ENCODE measurements at places on chromosomes 13 and 19. TPM values are rescaled to one million over a fixed set of nuclear protein-coding genes. Genes with fewer than 3 reads are reported as not detected.

Gene FPR3
- 1.1 TPM for total RNA-seq

Gene PEG3
- 1.2 TPM for total RNA-seq

Gene GPR183
- 0.29 TPM for total RNA-seq

Gene FOSB
- 3.8 TPM for total RNA-seq

Gene ACP7
- total RNA-seq: not detected

Gene PAK4
- total RNA-seq: 6.8 TPM

Gene MEIOSIN
- not detected for total RNA-seq

Gene MED26
- 6.5 TPM for total RNA-seq

Gene PBX4
- 0.36 TPM for total RNA-seq

Gene HSH2D
- not detected for total RNA-seq

Gene S1PR5
- total RNA-seq: 0.29 TPM

Gene FFAR1
- not detected for total RNA-seq

Gene IL17D
- 2.1 TPM for total RNA-seq

Gene PTOV1
- total RNA-seq: 39.4 TPM

Gene PROZ
- total RNA-seq: not detected

Gene TNFRSF19
- 77.5 TPM for total RNA-seq

Gene KLK12
- total RNA-seq: not detected

Gene HAUS8
- 1.8 TPM for total RNA-seq

Gene TMPRSS9
- 1.1 TPM for total RNA-seq

Gene RAVER1
- total RNA-seq: 8.0 TPM

Gene CRX
- total RNA-seq: not detected

Gene APLP1
- total RNA-seq: 2.1 TPM

Gene GJB6
- not detected for total RNA-seq

Gene UBL3
- total RNA-seq: 44.5 TPM

Gene SOX1
- not detected for total RNA-seq

Gene LGALS14
- total RNA-seq: not detected

Gene USHBP1
- not detected for total RNA-seq

Gene ANKRD24
- total RNA-seq: 0.72 TPM

Gene GMIP
- 4.7 TPM for total RNA-seq

Gene PODNL1
- 4.0 TPM for total RNA-seq

Gene IFT88
- total RNA-seq: 20.3 TPM

Gene CFAP97D2
- not detected for total RNA-seq

Gene ZNF610
- total RNA-seq: 2.9 TPM

Gene LIM2
- total RNA-seq: not detected

Gene CLEC17A
- under 0.01 TPM for total RNA-seq

Gene MYO1F
- total RNA-seq: under 0.01 TPM

Gene FGF22
- not detected for total RNA-seq

Gene ZNF493
- 22.1 TPM for total RNA-seq

Gene STAP2
- total RNA-seq: 2.4 TPM

Gene FFAR3
- total RNA-seq: not detected

Gene CYP4F11
- not detected for total RNA-seq
